Left renal pelvis (tissue), 4 donors: ENCODE measurements at places on chromosomes 12 and 14.

- DNase-seq, result no peak
These were observed 22.8 kb upstream of the SRRM4 start for GRCh38 chr12:118958520-118958919.

DNA sequence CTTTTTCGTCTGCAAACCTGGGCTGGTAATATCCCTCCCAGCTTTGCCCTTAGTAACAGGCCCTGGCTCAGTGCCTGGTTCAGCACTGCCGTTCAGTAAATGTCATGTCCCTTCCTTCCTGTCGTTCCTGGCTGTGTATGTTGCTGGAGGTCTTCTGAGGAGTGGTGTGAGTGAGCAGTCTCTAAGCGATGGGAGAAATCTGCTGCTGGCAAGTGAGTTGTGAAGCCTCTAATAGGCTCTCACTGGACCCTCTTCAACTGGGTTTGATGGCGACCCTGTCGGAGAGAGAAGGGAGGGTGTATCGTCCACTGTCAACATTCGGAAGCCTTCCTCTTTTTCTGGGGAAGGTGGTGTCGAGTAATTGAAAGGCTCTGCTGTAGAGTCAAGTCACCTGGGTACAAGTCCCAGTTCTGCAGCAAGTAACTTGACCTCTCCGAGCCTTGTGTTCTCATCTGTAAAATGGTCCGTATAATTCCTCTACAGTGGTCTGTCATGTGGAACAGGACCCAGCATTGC is 62.8 kb downstream of the HRK start:
- DNase-seq, result no peak

GRCh38 chr12:111285200-111285599 is 83.7 kb downstream of the PHETA1 start:
- DNase-seq, result no peak

- no peak for DNase-seq
These were observed 180.7 kb downstream of the PHLDA1 start for GRCh38 chr12:75850721-75851462.

- no peak for DNase-seq
These were observed 199.5 kb downstream of the NUAK1 start for GRCh38 chr12:105939181-105939721.

GRCh38 chr14:89178800-89179535 is 238.1 kb downstream of the FOXN3 start:
- no peak for DNase-seq

- DNase-seq, result no peak
These were observed 57.3 kb downstream of the ACACB start for GRCh38 chr12:109173443-109174240.

- no peak for DNase-seq
These were observed 13.5 kb upstream of the METTL17 start for GRCh38 chr14:20976291-20976690.

DNA sequence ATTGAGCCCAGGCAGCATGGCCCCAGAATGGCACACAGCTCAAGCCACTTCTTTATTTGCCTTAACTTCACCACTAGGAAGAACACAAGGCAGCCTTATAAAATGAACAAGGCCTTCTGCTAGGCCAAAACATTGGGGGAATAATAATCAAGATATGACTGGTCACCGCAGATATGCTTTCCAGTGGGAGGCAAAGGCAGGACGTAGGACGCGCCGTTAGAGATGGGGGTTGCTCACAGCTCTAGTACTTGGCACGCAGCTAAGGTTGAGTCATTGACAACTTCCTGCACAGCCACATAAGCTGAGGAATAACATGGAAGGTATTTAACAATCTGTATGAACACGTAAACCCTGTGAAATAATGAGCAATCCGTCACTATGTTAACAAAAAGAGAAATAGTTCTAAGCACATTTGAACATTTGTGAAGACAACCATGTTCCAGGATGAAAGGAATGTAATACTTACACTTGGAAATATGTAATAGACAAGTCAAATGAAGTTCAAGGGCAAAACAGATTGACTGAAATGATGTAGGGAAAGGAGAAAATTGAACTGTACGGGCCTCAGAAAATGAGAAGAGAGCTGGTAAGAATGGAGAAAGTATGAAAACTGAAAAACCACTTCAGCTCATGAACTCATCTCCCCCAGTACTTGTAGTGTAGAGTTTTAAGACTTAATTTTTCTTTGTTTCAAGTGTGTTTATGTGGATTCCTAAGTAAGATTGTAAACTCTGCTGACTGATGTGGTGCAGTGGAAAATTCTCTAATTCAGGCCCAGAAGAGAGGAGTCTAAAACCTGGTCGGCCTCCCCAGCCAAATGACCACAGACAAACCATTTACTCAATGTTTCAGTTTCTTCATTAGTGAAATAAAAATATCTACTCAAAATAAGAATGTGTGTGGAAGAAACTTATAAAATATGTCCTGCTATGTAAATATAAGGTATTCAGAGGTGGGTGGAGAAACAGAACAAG is 59.3 kb upstream of the CCDC91 start:
- no peak for DNase-seq

GRCh38 chr12:71558445-71558844 is 105.2 kb downstream of the ZFC3H1 start:
- DNase-seq, result no peak

- no peak for DNase-seq
These were observed 86.4 kb upstream of the NOS1 start for GRCh38 chr12:117447665-117448366.

DNA sequence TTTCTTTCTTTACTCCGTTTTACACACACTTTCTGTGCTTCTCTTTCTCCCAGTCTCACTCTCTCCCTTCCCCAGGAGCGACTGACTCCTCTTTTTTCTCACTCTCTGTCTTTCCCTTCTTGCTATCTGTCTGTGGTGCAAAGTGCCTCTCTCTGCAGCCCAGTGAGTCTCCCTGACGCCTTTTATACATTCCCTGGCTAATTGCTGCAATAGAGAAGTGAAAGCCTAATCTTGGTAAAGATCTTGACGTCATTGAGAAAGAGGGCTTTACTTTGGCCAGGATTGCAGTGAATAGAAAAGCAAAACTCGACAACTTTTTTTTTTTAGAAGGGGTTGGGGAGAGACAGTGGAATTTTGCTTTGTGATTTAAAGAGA is 706 bp upstream of the DIO2 start:
- DNase-seq, result peak; percentile 2

GRCh38 chr12:6307529-6307928 is 3.0 kb upstream of the PLEKHG6 start:
- DNase-seq, result no peak

- no peak for DNase-seq
These were observed 22.2 kb upstream of the ABCD4 start for GRCh38 chr14:74324931-74325361.

DNA sequence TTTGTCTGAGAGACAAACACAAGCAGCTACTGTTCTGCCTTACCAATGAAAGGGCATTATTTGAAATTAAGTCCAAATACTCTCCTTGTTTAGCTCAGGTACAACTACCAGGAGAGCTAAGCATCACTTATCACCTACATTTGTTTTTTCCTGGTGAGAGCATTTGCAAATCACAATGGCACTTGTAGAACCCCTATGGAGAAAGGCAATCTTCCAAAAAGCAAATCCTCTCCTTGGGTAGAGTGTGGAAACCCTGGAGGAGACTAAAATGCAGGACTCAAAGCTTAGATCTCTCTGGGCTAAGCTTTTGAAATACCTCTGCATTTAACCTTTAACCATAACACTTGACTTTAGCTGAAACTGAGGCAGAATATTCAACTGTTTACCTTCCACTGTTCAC is 20.8 kb downstream of the GTSF1 start:
- DNase-seq, result no peak

- no peak for DNase-seq
These were observed 9.2 kb downstream of the BEGAIN start for GRCh38 chr14:100577986-100578431.

DNA sequence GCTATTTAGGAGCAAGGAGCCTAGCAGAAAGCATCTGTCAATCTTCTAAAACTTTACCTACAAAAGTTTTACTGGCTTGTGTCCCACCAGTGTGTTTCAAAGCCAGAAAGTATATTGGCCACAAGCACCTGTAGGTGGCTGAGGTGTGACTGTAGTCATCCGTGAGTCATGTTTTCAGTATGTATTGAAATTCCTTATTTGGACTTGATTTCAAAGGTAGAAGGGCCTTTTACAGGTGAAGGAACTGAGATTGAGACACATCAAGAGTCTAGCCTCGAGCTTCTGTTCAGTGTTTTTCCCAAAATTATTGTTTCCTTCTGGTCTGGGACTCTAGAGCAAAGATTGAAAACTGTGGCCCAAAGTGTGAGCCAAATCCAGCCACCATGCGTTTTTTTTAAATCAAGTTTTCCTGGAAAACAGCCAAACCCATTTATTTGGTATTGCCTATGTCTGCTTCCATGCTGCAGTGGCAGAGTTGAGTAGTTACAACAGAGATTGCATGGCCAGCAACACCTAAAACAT is 195.3 kb upstream of the BCL2L14 start:
- no peak for DNase-seq

- no peak for DNase-seq
These were observed 222.6 kb downstream of the ACSS3 start for GRCh38 chr12:81300454-81300853.

- DNase-seq, result no peak
These were observed 226.7 kb upstream of the ABCD2 start for GRCh38 chr12:39846304-39846703.

GRCh38 chr14:101561897-101562490 is 699 bp downstream of the DIO3 start:
- no peak for DNase-seq

DNA sequence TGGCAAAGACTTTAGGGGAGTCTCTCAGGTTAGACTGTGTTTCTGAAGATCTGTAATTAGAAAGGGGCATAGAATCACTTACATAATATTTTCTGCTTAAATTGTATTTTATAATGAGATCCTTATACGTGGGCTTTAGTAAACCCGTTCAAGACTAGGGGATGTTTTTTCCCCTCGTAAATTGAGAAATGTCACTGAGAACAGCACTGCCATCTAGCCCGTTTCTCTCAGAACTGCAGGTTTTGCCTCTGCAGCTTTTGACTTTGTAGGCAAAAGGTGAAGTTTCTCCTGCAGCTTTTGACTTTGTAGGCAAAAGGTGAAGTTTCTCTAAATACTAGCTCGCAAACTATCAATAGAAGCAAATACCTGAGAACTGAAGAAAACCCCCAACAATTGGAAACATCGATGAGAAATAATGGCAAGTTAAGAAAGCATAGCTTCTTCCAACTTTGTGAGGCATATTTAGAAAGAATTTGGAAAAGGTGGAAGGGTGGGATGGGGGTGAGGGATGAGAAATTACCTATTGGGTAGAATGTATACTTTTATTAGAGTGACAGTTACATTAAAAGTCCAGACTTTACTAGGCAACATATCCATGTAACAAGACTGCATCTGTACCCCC is 9.9 kb upstream of the ASPG start:
- no peak for DNase-seq

- no peak for DNase-seq
These were observed 43.3 kb upstream of the NT5DC3 start for GRCh38 chr12:103884316-103884715.

GRCh38 chr14:79660053-79660939 is 551.0 kb downstream of the DIO2 start:
- DNase-seq, result peak; percentile 39

- DNase-seq, result peak; percentile 28
These were observed 303 bp downstream of the PUS7L start for GRCh38 chr12:43758247-43758727.

GRCh38 chr12:130266751-130267150 is 70.9 kb upstream of the PIWIL1 start:
- DNase-seq, result no peak

GRCh38 chr12:51820526-51821439 is 27.7 kb downstream of the FIGNL2 start:
- no peak for DNase-seq

DNA sequence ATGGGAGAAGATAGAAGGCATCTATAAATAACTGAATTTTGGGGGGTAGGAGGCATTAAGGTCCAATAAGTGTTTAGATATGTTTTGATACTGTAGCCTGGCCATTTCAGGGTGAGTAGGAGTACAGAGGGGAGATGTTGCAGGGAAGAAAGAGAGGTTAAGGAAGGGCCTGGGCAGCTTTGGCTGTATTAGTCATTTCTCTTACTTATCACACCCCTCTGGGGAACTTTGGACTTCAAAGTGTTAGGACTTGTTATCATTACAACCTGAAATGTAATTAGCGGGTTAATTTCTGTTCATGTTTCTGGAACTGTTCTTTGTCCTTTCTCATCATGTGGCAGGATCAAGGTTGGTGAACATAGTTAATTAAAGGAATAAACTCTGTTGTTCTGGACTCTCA is 40.3 kb downstream of the SUSD6 start:
- DNase-seq, result no peak

GRCh38 chr12:118851891-118852290 is 129.4 kb upstream of the SRRM4 start:
- DNase-seq, result no peak

- DNase-seq, result no peak
These were observed 31.6 kb upstream of the PTPRQ start for GRCh38 chr12:80412343-80412953.

- no peak for DNase-seq
These were observed 3.2 kb downstream of the MMP19 start for GRCh38 chr12:55839345-55840140.

DNA sequence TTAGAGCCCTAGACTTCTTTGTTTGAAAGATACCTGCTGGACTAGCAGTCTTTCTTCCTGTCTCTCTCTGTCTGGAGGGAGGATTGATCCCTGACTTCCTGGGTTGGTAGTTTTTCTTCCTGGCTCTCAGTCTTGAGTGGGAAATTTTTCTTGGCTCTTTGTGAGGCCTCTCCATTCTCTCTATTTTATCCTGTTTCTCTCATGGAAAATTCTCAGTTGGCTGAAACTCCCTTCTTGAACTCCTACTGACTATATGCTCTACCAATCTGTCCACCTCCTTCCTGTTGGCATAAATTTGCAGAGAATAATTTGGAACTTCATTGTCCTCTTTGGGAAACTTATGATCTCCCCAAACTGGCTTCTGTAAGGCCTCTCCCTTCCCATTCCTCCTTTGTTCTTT is 24.1 kb upstream of the MUCL1 start:
- no peak for DNase-seq

GRCh38 chr12:128290938-128291337 is 24.0 kb downstream of the TMEM132C start:
- DNase-seq, result no peak

GRCh38 chr14:99684410-99684934 is 374 bp downstream of the CYP46A1 start:
- no peak for DNase-seq

DNA sequence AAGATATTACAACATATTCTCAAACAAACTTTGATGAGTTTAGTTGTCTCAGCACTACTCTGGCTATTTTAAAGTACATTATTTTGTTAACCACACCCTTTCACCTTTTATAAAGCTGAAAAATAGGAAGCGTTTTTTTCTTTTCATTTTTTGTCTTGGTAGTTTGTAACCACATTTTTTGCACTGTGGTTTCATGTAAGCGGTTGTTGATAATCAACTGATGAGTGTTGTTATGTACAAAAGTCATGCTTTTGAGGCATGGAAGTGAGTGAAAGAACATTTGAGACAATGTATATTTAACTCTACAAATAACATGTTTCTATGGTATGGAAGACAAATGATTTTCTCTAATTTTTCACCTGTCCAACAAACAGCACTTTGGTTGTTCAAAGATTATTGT is 52.1 kb upstream of the ATP2B1 start:
- DNase-seq, result no peak
